Fibroblast of the aortic adventitia (primary cell): ENCODE measurements at places on chromosomes 13 and 19. TPM values are rescaled to one million over a fixed set of nuclear protein-coding genes. Genes with fewer than 3 reads are reported as not detected.

The SERP2 gene
- total RNA-seq: 9.5 and 9.9 TPM in 2 replicates

The ZNF99 gene
- total RNA-seq: not detected in 2 replicates

The ZNF560 gene
- total RNA-seq: 0.09 and 0.16 TPM in 2 replicates

The RXFP2 gene
- not detected in 2 replicates for total RNA-seq
